ENCODE measurements at places on chromosomes 1 and 21.
A peak's percentile ranks its signal among the peaks of the same experiment; 100 is the strongest.

DNA sequence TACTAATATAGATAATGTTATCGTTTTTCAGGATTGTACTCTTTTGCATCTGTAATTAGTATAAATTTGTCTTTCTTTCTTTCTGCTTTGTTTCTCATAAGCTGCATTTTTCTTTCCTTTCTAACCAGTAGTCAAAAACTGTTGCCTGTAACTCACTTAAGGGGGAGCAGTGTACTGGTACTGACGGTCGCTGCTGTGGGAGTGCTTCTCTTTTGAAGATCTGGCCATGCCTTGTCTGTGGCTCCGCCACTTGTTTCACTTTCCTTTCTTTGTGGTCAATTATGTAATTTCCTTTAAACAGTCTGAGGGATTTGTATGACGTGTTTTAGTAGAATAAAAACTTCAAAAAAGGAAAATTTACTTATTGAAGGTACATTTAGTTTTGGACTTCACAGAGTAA lies 37.0 kb downstream of the MIA3 start:
- no peak for DNase-seq

GRCh38 chr1:33984906-33985565 lies 121.2 kb downstream of the HMGB4 start:
- no peak for DNase-seq

GRCh38 chr1:155044812-155045657 lies 6.1 kb upstream of the ADAM15 start:
- peak; percentile 88 for DNase-seq

DNA sequence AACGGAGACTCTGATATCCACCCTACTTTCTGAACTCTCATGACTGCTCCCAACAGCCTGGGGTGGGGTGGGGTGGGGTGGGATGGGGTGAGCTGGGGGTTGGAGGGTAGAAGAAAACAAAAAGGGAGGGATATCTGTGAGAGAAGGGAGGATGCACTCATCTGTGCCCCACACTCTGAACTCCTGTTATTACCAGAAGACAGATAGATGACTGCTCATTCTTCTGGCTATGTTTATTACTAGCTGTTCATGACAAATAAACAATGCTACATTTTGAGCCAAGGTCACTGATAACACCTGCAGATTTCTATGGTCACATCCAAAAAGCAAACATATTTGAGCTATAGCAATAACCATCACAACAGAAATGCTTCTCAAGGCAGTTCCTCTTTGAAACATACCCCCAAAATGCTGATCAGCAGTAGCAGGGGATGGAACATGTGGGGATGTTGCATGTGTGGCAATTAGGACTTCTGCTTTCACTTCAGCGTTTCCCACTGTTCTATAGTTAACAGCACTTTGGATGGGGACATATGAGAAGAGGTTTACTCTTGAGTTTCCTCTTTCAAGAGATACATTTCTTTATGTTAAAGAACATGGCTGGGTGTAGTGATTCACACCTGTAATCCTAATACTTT lies 43.3 kb downstream of the GPR3 start:
- no peak for DNase-seq

DNA sequence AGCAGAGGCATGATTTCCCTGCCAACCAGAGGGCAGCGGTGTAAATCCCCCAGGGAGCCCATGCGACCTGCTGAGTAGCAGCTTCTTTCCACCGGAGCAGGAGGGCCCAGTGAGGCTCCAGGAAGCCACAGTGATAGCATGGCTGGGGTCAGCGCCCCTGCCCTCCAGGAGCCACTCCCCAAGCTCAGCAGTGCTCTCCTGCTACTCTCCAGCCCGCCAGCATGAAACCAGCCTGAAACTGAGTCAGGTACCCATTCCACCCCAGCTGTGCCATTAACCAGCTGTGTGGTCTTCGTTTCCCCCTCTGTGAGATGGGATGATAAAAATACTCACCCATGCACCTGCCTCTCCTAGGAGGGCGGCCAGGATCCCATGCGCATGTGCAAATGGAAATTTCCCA lies 123.8 kb upstream of the TMEM51 start:
- no peak for DNase-seq

- DNase-seq: peak; percentile 42
Observed at GRCh38 chr21:29376556-29376955, 77.8 kb downstream of the BACH1 start.

DNA sequence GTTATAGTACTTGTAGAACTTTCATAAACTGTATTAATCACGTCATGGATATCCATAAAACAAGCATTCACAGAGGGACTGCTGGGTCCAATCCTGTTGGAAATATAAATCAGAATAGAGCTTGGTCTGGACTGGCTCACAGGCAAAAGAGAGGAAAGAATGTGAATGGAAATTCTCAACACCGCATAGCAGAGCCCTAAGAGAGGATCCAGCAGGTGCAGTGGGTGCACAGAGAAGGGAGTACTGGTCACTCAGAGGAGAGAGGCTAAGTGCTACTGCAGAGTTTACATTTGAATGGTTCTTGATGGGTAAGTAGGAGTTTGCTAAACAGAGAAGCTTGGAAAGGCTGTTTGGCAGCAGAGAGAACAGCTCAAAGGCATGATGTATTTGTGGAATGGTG lies 231.7 kb downstream of the PAPPA2 start:
- no peak for DNase-seq

DNA sequence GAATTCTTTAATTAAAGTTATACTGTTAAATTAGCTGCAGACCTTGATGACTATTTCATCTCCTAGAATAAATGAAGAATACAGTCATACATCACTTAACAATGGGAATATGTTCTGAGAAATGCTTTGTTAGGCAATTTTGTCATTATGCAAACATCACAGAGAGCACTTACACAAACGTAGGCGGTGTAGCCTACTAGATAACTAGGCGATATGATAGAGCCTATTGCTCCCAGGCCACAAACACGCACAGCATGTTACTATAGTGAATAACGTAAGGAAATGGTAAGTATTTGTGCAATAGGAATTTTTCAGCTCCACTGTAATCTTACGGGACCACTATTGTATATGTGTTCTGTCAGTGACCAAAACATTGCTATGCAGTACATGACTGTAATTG lies 37.6 kb upstream of the DESI2 start:
- no peak for DNase-seq

GRCh38 chr1:180567654-180568053 lies 8.9 kb downstream of the OVAAL start:
- no peak for DNase-seq

DNA sequence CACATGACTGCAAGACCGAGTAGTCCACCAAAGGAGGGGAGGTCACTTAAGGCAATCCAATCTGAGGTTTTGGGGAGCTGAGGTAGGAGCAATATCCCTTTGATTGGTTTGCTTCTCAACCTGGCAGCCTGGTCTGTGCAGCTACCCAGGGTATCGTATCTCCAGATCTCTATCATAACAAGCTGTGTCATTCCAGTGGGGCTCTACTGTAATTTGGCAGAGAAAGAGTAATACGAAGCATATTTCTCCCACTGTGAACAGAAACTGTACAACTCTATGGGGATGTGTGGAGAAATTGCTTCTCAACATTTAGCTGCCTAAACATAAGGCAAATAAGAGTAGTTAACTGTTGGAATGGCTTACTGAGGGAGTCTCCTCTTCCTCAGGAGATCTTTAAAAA lies 20.6 kb downstream of the CD101 start:
- DNase-seq: no peak

DNA sequence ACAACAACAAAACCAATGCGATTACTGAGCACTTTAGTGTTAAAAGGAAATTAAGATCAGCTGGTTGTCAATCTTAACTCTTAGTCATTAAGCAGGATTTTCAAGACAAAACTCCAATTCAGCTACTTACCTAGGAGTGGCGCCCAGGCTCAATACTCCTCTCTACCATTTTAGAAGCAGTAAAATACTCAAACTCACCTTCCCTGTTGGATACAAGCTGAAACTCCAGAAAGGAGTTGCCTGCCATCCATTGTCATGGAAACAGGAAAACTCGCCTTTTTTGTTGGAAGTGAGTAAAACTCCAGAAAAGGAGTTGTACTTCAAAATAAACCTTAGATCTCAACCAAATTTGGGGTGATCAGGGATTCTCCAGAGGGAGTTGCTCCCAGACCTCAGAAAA lies 127.0 kb upstream of the F3 start:
- no peak for DNase-seq
